ENCODE measurements at places on chromosomes 6 and 20.

GRCh38 chr6:30344191-30344867 is 627 bp upstream of the RPP21 start:
- no peak for DNase-seq

DNA sequence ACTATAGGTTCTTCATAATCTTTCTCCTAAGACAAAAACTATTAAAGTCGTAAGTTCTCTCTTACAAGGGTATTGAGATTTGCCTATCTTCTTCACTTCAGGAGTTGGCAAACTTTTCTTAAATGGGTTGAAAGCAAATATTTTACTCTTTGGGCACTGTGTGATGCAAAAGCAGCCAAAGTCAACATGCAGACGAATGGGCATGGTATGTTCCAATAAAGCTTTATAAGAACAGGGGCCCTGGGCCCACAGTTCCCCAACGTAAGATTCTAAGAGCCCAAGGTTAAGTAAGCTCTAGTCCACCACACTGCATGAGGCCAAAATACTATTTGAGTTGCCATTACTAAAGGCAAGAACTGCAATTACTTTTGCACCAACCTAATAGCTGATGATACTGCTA is 11.5 kb downstream of the CD164 start:
- no peak for DNase-seq

DNA sequence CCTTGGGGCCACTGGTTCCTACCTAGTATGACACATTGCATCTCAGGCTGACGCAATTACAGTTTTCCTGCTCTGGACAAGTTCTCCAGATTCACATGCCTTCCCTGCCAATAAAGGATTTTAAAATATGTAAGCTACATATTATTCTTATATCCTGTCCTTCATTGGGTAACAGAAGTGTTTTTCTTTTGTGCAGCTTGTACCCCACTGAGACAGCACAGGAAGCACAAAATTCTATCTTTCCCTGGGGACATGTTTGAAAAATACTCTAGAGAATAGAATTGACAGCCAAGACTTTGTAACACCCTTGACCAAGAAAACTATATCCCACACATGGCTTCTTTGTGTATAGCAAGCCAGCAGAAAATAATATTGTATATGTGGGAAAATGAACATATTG is 456.8 kb downstream of the MAFB start:
- no peak for DNase-seq

DNA sequence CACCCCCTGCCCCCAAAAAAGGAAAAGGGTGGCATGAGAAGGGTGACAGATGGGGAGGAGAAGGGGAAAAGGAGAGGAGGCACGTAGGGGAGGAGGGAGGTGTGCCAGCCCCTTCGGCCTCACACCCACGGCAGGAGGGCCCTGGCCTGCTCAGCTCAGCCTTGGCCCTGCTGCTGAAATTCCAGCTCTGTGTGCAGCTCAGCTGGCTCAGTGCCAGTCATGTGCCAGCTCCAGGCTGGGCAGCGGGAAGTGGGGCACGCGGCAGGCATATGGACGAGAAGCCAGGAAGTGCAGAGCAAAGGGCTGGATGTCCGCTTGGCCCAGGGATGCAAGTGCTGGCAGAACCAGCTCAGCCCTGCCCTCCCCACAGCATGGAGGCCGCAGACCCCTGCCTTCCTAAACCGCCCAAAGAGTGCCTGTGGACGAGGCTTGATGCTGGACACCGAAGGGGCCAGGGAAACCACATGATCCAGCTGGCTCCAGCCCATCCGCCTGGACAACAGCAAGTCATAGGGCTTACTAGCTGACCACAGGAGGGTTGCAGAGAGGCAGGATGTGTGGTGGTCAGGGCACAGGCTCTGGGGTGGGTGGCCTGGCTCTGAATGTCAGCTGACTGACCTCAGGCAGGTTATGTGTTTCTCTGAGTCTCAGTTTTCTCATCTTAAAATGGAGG is 60.2 kb downstream of the NOL4L start:
- no peak for DNase-seq

DNA sequence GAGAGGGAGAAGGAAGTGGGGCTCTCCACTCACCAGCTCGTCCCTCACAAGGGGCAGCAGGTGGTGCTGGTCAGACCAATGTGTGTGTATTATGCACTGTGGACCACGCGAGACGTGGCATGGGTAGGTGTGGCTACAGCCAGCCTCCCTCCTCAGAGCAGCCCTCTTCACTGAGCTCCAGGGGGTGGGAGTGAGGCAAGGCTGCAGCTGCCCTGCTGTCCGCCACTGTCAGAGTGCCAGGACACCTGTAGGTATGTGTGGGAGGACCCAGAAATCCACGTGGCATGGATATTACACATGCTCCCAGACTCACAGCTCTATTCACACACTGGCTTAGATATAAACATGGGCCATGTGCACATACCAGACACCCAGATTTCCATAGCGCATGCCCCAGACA is 90.3 kb downstream of the VEGFA start:
- DNase-seq, result no peak

DNA sequence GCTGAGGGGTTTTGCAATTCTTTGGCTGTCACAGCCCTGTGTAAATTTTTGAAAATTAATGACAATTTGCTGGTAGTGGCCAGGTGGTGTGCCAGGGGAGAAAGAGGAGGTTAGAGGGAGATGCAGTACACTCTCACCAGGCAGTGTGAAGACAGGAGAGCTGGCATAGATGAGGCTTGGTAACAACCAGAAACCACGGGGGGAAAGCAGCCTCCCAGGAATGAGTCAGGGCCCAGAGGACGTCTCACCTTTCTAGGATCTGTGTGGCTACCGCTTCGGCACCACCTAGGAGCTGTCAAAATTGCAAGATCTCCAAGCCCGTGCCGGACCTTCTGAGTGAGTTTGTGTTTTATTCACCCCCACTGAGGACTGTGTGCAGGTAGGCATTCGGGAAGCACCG is 171.4 kb downstream of the PACRG start:
- DNase-seq, result no peak

DNA sequence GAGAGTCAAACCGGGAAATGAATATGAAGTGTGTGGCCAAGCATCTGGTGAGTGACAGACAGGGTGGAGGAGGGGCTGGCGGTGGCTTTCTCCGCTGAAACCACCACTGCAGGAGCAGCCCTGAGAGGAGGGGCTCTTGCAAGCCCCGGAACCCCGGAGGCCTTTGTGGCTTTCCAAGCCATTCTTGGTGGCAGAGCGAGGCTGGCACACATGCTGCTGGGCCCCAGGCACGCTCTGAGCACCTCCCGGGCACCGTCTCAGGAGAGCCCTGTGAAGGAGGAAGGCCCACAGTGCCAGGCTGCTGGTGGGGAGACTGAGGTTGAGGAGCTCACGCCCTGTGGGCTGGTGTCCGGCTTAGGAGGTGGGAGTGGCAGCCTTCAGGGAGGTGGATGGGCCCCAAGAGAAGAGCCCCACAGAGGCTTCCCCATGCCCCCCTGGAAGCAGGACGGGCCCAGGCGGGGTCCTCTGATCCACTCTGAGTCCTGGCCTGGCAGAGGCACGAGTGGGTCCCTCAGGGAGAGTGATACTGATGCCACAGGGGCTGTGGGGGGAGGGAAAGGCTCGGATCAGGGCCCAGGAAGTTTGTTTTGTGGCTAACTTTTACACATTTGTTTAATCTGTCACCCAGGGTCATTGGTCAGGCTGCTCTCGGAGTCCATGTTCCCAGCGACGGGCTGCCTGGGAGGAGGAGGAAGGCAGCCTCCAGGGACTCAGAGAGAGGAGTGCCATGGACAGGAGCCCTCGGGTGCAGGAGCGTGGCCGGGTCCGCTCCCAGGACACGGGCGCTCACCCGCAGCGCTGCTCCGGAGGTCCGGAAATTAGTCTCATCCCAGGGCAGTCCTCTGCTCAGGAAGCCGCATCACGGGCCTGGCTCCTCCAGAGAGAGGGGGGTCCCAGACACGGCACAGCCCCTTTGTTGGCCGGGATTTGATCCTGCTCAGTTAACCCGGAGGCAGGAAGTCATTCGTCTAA is 170.7 kb downstream of the ERMARD start:
- DNase-seq, result no peak

DNA sequence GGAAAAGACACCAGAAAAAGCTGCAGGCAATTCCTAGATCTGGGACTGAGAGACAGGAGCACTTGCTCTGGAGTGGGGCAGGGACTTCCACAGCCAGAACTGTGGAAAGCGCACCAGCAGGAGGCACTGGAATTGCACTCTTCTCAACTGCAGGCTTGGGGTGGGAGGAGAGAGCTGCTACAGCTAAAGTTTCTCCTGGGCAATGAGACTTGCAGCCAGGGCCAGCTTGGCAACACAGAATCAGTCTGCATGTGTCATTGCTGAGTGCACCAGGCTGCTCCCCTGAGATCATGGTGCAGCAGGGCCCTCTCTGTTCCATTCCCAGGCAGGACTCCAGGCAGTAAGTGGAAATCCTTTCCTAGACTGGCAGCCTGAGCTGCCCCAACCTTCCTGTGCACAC is 145.8 kb downstream of the INSM1 start:
- DNase-seq, result no peak

GRCh38 chr6:12903246-12903645 is 186.7 kb downstream of the PHACTR1 start:
- DNase-seq, result no peak

- DNase-seq, result no peak
These were observed 7.7 kb downstream of the CYP21A2 start for GRCh38 chr6:32045811-32046449.

DNA sequence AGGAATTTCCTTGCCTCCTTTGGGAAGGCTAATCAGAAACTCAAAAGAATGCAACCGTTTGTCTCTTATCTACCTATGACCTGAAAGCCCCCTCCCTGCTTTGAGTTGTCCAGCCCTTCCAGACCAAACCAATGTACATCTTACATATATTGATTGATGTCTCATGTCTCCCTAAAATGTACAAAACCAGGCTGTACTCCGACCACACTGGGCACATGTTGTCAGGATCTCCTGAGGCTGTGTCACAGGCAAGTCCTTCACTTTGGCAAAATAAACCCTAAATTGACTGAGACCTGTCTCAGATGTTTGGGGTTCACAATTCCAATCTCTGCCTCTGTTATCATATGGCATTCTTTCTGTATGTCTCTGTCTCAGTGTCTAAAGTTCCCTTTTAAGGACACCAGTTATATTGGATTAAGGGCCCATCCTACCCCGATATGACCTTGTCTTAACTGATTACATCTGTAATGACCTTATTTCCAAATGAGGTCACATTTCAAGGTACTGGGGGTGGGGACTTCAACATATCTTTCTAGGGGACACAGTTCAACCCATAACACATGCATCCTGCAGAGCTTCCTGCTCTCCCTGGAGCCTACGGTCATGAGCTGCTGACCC is 513.5 kb upstream of the JARID2 start:
- no peak for DNase-seq

GRCh38 chr6:41302638-41303037 is 16.2 kb upstream of the TREM1 start:
- DNase-seq, result no peak

- no peak for DNase-seq
These were observed 112.9 kb downstream of the DLL1 start for GRCh38 chr6:170177772-170178560.

- no peak for DNase-seq
These were observed 41.3 kb upstream of the TAGAP start for GRCh38 chr6:159086033-159086618.

DNA sequence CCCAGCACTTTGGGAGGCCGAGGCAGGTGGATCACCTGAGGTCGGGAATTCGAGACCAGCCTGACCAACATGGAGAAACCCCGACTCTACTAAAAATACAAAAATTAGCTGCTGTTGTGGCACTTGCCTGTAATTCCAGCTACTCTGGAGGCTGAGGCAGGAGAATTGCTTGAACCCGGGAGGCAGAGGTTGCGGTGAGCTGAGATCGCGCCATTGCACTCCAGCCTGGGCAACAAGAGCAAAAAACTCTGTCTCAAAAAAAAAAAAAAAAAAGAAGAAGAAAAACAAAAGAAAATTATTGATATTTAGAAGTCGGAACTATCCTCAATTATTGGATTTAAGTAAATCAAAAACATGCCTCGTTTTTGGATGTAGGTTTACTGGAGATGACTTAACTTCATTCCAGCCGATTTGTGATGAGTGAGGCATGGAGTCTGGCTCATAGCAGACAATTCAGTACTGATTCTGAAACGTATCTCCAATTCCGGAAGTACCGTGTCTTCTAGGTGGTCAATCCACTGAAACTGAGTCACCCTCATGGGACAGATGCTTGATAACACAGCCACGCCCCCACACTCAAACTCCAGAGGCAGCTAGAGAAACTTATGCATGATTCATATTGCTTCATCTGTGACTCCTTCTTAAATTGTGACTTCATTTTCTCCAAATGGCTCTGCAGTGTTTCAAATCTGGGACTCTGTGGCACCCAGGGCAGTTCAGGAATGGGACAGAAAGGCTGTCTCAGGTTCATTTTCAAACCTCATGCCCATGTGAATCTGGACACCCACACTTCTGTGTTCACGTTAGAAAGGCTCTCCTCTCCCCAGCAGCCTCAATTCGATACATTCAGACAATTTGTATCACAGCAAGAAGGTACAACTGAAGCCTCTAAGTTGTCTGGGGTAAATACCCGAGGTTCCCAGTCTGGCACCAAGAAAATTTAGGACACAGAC is 110.4 kb upstream of the ARMC2 start:
- no peak for DNase-seq

- no peak for DNase-seq
These were observed 10.2 kb downstream of the DNPH1 start for GRCh38 chr6:43219119-43219518.

GRCh38 chr6:100173211-100173610 is 179.2 kb upstream of the MCHR2 start:
- DNase-seq, result no peak

GRCh38 chr20:3797592-3798372 is 1.7 kb downstream of the CDC25B start:
- DNase-seq, result no peak

- no peak for DNase-seq
These were observed 283.1 kb downstream of the UTRN start for GRCh38 chr6:144568241-144568640.

GRCh38 chr6:24646771-24647170 is 780 bp upstream of the KIAA0319 start:
- DNase-seq, result no peak

DNA sequence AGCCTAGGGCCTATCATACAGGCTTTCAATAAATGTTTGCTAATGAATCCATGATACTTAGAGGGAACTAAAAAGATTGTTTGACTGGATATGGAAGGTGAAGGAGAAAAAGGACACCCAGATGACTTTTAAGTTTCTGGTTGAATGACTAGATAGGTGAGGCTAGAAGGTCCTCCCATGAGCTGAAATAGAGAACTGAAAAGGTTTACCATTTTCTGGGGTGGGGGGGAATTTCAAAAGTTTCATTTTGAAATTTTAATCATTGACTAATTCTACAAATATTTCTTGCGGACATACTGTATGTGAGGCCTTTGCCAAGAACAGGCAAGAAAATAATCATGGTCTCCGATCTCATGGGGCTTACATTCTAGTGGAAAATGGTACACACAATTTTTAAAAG is 17.9 kb upstream of the ZBTB2 start:
- no peak for DNase-seq

Measured in activated T-cell treated with anti-CD3 and anti-CD28 coated beads for 1 hour (primary cell).